Activated CD4-positive, alpha-beta memory T cell treated with anti-CD3 and anti-CD28 coated beads, Interleukin-2, amount 10 ng/mL, durations not matched to agents 7 days and 5 days (primary cell): ENCODE measurements at places on chromosomes 5 and 9. TPM values are rescaled to one million over a fixed set of nuclear protein-coding genes. Genes with fewer than 3 reads are reported as not detected.
A peak's percentile ranks its signal among the peaks of the same experiment; 100 is the strongest.

DNA sequence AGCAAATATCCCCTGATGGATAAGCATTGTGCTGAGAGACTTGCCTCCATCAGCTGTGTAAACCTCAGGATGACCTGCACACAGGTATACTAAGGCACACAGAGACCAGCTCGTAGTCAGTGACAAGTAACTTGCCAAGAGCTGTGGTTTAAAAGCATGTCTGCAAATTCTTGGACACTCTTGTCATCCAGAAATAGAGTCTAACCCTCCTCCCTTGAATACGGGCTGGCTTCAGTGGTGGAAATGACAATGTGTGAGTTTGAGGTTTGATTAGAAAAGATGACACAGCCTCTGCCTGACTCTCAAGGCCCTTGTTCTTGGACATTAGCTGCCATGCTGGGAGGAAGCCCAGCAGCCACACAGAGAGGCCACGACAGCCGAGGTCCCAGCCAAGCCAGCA lies 114.4 kb downstream of the GADD45G start:
- no peak for DNase-seq

- no peak for DNase-seq
These were observed 1.3 kb downstream of the LRRC26 start for GRCh38 chr9:137168573-137168903.

The SPACA9 gene
- total RNA-seq: 3.2 TPM

The SPATA31E1 gene
- total RNA-seq: not detected

GRCh38 chr9:18825656-18826170 lies 207.3 kb downstream of the SAXO1 start:
- DNase-seq: no peak

The CDX1 gene
- not detected for total RNA-seq

- DNase-seq: no peak
These were observed 8.3 kb downstream of the KIF2A start for GRCh38 chr5:62314213-62314830.

- DNase-seq: no peak
These were observed 20.9 kb upstream of the TRPM6 start for GRCh38 chr9:74908665-74909064.

- no peak for DNase-seq
These were observed 76.6 kb downstream of the RORB start for GRCh38 chr9:74573640-74574191.

The F2RL2 gene
- not detected for total RNA-seq

DNA sequence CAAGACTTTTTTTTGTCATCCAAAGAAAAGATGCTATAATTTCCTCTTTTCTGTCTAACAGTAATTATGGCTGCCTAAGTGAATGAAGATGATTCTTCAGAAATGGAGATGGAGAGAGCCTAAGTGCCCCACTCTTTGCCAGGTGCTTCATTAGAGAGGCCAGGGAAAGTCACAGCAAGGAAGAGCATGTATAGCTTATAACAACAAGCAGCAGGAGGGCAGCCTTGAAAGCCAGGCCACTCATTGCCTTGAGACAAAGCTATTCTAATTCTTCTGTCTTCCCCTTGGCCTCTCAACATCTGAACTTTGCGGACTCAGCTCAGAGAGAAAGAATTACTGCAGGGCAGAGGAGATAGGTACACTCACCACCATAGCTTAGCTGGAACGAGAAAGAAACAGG lies 112.0 kb upstream of the ZNF366 start:
- DNase-seq: no peak

The RAB24 gene
- total RNA-seq: 46.6 TPM

The SLC27A6 gene
- total RNA-seq: not detected

- DNase-seq: no peak
These were observed 67.7 kb upstream of the FCN1 start for GRCh38 chr9:134985451-134985850.

The THG1L gene
- 10.6 TPM for total RNA-seq

The CTXN3 gene
- total RNA-seq: not detected

The PSAT1 gene
- 130 TPM for total RNA-seq

- no peak for DNase-seq
These were observed 56.4 kb downstream of the ALDH7A1 start for GRCh38 chr5:126538579-126538978.

DNA sequence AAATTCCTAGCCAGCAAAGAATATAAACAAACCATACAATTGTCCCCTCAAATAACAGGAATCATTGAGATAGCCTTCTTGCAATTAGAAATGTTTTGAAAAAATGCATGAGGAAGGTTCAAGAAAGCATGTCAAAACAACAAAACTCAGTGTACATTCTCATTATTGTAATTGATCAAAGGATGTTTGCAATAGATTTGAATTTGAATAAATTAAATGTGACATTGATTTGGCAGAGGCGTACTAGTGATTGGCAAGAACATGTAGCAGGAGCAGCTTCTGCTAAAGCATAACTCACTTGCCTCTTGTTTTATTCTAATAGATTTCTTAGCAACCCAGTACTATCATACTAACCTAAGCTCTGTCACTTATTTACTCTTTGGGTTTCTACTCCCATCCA lies 19.9 kb downstream of the SMIM15 start:
- DNase-seq: no peak

The ERCC6L2 gene
- total RNA-seq: 28.5 TPM

DNA sequence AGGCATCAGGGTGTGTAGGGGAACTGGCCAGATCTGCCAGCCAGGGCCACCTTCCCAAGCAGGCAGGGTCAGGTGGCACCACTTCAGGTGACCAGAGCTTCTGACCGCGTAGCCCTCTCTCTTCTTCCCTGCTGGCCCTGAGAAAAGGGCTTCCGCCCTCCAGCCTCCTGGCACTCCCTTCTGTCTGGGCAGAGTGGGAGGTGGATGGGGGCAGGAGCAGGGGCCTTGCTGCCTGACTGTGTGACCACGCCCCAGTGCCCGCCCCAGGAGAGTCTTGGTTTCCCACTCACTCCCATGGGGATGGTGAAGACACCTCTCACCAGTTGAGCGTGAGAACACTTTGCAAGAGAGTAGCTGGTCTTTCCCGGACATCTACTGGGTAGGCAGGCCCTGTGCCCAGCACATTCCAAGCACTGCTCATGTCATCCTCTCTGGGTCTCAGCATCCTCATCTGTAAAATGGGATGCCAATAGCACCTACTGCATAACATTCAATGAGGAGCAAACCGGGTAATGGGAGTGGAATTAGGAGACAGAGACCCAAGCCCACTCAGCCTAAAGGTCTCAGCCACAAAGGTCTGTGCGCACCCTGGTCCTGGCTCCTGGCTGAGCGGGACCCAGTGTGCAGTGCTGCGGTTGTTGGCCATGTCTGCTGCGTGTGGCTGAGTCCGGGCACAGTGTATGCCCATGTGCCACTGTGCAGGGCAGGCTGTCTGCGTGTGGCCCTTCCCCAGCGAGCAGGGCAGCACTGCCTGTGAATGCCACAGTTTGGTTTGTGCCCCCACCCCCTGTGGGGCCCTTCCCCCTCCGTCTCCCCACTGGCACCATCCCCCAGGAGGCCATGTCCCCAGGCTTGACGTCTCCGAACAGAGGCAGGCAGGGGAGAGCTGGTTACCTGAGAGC lies 179.1 kb upstream of the IER5L start:
- DNase-seq: no peak

The PTPA gene
- 88.3 TPM for total RNA-seq

The PPP2R2B gene
- total RNA-seq: 3.1 TPM

DNA sequence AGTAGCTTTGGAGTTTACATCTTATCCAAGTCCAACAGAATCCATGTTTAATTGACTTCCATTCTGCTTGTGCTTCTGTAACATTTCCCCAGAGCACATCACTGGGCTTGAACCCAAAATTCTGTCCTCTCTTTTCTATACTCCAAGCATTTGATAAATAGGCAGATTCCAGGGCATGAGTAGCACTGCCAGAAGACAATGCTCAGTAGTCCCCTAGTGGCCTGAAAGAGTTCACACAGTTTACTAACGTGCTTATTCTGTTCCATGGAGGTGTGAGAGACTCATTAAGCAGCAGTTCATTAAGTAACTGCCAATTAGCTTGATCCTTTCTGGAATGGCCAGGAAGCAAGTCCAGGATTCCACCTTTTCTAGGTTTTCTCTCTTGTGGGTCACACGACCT lies 9.4 kb upstream of the GABRA6 start:
- no peak for DNase-seq

The ATP10B gene
- total RNA-seq: not detected

The SYNPO gene
- 0.08 TPM for total RNA-seq

The NTNG2 gene
- 5.9 TPM for total RNA-seq

DNA sequence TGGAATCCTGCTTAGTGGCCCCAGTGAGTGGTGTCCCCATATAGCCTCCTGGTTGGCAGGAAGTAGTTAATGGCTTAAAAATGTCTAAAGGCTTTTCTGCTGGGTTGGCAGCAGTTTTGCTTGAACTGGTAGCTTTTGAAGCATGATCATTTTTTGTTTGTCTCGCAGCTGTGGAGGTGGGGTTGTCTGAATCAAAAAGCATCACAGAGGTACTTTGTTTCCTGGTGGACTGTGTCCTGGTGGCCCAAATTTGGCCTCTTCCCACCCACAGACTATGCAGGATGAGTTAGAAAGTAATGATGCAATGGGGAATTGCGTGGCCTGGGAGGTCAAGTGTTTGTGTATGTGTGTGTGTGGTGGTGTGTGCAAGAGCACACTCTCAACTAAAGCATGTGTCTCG lies 322.7 kb downstream of the ARHGEF28 start:
- no peak for DNase-seq

The PCDHA10 gene
- not detected for total RNA-seq

The SLC23A1 gene
- total RNA-seq: 1.8 TPM

The EGR1 gene
- 21.6 TPM for total RNA-seq

The MYO10 gene
- 0.23 TPM for total RNA-seq

GRCh38 chr9:118362596-118362995 lies 658.4 kb downstream of the TLR4 start:
- no peak for DNase-seq

DNA sequence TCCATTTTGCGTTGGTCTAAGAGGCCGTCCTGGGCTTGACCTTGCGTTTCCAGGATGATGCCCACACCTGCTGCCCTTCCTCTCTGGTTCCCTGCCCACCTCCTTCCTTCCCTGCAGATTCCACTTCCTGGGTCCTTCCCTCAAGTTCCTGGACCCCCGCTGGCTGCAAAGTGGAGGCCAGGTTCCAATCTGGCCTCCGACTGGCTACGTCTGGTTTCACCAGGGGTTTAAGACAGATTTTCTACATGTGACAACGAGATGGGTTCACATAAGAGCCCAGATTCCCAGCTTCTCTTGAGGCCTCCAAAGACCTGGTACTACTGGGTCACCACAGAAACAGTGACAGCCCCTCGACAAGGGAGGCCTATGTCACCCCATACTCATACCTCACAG lies 2.1 kb downstream of the MGAT4B start:
- no peak for DNase-seq

- DNase-seq: no peak
These were observed 1083.0 kb downstream of the CDH9 start for GRCh38 chr5:25955337-25955736.

DNA sequence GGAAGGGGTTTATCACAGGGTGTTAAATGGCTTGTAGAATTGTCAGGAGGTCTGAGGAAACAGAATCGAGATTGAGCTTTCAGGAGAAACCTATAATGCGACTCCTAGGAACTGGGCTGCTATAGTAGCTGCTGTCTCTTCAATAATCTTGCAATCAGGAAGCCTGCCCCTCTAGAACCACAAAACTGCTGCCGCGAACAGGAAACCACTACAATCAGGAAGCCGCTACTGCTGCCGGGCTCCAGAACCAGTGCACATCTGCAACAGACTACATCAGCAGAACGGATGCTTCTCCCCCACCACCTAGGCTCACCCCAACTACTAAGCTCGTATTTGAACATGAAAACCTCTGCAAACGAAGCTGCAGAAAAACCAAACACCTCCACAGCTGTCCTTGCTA lies 31.6 kb downstream of the TNFSF8 start:
- peak; percentile 93 for DNase-seq

The PCDHB9 gene
- total RNA-seq: not detected

DNA sequence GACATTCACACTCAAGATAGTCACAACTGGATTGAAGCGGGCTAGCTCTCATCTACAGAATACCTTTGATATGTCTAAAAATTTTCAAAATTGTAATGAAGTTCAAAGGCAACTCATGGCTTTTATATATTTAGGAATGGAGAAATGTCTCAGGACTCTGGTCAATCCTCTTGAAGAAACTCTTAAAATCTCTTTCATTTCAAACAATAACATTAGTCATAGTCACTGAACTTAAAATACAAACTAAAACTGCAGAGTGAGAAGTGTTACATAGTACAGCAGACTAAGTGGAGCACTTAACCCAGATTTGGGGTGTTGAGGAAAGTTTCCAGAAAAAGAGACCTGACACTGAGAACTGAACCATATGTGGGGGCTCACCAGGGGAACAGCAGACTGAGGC lies 20.7 kb downstream of the FANCC start:
- no peak for DNase-seq

- DNase-seq: no peak
These were observed 12.3 kb downstream of the ROR2 start for GRCh38 chr9:91937727-91938126.

The CSF1R gene
- 0.25 TPM for total RNA-seq

The PAEP gene
- total RNA-seq: not detected

The FBLL1 gene
- total RNA-seq: not detected

The PCDH1 gene
- total RNA-seq: not detected

- DNase-seq: no peak
These were observed 15.8 kb upstream of the TCF7 start for GRCh38 chr5:134098690-134099089.

DNA sequence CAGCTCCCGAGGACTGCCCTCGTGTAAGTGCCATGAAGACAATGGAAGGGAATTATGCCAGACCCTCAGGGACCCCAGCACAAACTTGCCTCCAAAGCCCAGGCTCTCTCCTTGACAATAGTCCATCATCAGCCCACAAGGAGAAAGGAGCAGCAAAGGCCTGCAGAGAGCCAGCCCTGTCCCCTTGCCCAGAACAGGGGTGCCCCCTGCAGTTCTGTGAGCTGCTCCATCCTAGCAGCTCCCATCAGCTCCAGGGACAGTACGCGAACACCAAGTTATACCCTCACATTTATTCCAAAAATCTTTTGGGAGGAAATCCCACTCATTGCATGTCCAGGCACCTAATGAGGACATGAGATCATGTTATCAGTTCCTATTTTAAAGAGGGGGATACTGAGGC lies 11.1 kb downstream of the BARX1 start:
- DNase-seq: no peak

DNA sequence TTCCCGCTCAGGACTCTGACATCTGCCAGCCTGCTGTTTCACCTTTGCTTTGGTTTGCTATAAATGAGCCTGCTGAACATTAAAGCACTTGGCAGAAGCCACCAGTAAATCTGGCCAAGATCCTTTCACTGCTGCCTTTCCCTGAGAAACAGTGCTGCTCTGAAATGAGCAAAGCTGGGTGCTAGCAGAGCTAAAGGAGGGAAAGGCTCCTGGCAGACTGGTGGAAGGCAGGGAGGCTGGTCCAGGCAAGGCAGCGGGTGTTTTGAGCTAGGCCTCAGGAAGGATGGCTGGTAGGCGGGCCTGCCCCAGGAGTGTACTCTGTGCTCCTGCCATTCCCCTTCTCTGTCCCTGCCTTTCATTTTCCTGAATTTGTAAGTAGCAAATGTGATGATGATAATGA lies 52.5 kb upstream of the PTGS1 start:
- DNase-seq: no peak
